ENCODE measurements at places on chromosomes 16 and 17.

DNA sequence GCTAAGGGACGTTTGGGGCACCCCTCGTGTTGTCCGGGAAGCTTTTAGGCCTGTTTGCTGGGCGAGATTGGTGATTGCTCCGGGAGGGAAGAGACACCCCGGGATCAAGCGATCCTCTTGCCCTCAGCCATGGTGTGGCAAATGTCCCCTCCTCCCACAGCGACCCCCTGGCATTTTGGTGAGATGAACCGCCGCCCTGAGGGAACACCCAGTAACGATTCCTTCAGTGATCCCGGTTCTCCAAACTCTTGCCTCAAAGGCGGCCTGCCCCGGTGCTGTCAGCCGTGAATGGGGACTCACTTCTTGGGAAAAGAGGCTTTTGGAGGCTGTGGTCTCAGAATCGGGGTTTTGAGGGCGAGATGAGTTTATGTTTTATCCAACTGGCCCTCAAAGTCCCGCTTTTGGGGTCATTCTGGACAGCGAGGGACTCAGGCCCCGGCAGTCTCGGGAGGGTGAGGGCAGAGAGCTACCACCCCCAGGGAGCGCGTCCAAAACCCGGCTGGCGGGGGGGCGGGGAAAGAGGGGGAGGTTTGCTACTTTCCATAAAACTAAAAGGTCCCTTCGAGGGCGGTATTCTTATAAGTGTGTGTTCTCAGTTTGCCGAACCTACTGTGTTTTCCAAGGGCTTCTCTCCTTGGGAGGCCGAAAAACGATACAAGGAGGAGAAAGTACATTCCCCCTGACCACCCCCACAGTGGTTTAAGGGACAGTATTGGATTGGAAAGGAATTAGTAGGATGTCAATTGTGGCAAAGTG is 232.7 kb downstream of the MRTFB start:
- no peak for DNase-seq

DNA sequence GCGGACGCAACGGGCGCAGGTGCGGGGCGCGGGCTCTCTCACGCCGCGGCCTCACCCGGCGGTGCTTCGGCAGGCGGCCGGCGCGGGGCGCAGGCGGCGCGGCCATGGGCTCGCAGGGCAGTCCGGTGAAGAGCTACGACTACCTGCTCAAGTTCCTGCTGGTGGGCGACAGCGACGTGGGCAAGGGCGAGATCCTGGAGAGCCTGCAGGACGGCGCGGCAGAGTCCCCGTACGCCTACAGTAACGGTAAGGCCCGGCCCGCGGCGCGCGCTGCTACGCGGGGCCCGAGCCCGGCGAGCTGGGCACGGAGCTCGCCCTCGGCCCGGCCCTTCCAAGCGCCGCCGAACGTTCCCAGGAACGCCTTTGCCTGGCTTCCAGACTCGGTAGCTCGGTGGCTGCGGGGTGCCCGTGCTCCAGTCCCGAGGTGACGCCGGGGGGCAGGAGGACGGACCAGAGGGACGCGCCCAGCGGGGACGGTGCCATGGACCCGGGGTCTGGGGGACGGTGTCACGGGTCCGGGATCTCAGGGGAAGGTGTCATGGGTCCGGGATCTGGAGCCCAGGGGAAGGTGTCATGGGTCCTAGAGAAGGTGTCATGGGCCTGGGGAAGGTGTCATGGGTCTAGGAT is 435 bp downstream of the RAB40C start:
- no peak for DNase-seq

DNA sequence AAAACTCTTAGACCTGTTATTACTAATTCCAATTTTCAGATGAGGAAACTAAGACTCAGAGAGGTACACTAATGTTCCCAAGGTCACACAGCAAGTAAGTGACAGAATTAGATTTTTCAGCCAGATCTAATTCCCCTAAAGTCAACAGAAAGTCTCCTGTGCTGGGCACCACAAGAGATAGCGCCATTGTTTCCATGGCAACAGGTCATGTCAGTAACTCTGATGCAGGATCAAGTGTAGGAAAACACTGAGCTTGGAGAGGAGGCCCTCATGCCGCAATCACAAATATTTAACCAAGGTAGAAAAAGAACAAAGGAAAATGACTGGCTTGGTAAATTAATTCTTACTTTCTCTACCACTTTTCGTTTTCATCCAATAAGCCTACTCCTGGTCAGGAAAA is 166.0 kb upstream of the CDH13 start:
- no peak for DNase-seq

GRCh38 chr17:4152471-4152870 is 9.5 kb downstream of the CYB5D2 start:
- DNase-seq = no peak

DNA sequence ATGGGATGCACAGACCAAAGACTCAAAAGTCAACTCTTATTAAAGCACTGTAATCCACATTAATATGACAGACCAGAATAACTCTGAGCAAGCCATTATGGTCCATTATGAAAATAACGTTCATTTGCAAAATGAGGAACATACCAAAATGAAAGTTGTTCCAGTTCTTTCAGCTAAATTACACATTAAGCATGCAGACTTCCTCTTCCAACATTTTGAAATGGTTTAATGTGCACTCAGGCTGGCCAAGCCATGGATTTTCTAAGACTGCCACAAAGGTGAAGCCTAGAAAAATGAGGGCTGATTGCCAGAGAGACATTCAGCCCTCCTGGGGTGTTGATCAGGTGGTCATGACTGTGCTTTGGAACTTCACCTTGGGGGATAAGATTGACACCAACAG is 56.7 kb upstream of the NOG start:
- no peak for DNase-seq

- DNase-seq = no peak
These were observed 92.4 kb downstream of the BRIP1 start for GRCh38 chr17:61770752-61771533.
